ENCODE measurements at places on chromosomes 1 and 21.

DNA sequence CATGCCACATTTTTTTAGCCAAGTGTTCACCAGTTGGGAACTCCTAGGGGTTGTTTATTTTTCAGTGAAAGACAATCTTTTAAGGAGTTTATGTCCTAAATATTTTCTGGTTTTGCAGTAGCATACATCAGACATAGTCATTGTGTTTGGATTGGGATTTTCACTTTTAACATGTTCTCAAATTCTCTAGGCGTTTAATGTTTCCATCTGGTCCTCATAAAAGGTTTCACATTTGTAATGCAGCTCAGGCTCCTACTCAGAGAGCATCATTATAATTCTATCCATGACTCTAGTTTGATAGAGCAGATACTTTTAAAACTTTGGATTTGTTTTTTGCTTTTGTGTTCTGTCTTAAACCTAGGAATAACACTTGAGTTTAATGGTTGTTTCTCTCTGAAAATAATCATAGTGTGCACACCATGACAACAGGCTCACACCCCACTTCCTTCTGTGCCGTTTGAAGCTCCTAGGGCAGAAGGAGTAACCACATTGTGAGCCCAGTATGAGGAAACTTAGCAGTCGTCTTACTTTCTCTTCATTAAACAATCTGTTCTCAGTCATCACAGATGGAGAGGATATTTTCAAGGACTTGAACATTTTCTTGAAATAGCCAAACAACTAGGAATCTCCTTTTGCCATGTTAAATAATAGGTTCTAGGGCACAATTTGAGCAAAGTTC lies 219.6 kb downstream of the PDE4B start:
- DNase-seq = no peak

DNA sequence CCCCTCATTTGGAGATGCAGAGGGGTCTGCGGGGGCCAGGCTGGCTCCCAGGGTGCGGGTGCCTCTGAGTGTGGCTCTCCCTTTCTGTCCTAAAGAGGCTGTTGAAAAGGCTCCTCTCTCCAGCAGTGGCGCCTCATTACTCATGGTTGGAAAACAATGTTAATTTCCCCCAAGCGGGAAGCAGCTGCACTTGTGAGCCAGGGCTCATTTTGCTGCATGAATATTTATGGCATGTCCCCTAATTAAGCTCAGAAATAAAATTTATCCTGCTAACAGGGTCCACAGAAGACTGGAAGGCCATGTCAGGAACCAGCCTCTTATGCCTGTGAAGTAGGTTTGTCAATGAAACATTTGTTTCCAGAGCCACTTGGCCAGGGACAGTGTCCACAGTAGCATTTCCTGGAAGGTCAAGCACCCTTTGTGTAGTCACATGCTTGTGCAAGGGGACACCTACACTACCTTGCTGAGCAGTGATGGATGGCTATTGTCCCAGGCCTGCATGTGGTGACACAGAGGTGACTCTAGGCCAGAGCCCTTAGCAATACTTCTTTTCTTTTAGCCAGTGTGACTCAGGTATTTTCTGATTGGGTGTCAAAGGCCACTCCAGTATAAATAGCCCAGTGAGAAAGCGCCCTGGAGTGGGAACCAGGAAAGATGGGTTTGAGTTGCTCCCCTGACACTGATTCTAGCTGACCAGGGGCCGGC lies 259.0 kb downstream of the FOXD2 start:
- no peak for DNase-seq

DNA sequence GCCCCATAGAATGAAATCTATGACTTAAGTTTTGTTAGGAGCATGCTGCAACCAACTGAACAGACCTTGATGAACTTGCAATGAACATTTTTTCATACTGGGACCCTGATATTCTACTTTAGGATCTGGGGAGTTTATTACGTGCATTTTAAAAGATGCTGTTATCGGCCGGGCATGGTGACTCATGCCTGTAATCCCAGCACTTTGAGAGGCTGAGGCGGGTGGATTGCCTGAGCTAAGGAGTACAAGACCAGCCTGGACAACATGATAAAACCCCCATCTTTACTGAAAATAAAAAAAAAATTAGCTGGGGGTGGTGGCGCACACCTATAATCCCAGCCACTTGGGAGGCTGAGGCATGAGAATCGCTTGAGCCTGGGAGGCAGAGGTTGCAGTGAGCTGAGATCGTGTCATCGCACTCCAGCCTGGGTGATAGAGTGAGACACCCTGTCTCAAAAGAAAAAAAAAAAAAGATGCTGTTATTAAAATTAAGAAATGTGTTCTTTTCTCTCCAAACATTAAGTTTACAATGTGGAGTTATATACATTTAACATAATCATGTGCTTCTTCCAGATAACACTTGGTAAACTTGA lies 7.1 kb downstream of the MPZL1 start:
- DNase-seq = no peak

DNA sequence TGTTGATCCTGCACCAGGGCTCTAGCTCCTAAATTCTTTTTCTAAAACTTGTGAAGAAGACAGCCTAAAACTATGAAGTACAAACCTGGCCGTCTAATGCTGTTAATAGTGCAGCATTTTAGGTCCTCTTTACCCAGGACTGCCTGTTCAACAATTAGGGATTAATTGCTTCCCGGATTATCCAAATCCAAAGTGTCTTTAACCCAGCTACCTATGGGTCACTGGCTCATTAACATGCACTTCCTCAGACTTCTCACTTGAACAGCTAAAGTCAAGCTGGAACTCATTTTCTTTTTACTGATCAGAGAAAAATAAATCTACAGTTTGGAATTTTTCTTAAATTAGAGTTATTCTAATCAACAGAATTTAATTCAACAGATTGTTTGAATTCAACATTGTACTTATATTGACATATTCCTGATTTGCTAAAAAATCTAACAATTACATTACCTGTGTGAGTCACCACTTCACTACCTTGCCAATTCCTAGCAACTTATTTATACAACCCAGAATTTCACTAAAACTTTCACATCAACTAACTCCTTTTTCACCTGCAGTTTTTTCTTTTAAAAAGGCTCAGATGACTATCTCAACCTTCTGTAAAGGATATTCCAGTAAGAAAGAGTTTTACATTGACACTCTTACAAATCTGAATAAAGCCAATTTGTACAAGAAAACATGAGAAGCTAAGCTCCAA lies 3.3 kb downstream of the HNRNPU start:
- DNase-seq = no peak

- no peak for DNase-seq
These were observed 88.1 kb downstream of the BACH1 start for GRCh38 chr21:29386803-29387202.

GRCh38 chr1:161905269-161905884 lies 118.3 kb downstream of the OLFML2B start:
- DNase-seq = peak; percentile 16

GRCh38 chr1:32044234-32044633 lies 28.5 kb upstream of the TMEM39B start:
- no peak for DNase-seq

DNA sequence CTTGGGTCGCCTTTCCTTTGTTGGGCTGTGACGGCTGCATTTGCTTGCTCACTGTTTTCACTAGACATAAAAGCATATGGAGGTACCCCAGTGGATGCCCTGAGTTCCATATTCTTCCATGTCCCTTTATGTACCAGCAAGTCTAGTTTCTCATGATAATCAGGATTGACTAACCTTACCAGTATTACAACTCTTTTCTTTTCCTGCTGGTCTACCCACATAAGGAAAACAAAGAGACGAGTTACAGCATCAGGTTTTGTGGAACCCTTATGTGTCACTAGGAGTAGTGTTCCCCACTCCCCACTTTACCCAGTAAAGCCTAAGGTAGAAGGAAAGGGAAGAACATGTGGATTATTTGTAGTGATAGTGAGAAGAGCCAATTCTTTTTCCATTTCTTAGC lies 16.4 kb upstream of the CENPF start:
- no peak for DNase-seq

GRCh38 chr1:154810571-154810970 lies 59.5 kb downstream of the KCNN3 start:
- no peak for DNase-seq

- DNase-seq = no peak
These were observed 224.7 kb upstream of the FAM78B start for GRCh38 chr1:166391279-166392066.

- DNase-seq = no peak
These were observed 13.0 kb upstream of the LDLRAP1 start for GRCh38 chr1:25530186-25531081.

- DNase-seq = no peak
These were observed 24.0 kb downstream of the NSUN4 start for GRCh38 chr1:46364612-46365011.

DNA sequence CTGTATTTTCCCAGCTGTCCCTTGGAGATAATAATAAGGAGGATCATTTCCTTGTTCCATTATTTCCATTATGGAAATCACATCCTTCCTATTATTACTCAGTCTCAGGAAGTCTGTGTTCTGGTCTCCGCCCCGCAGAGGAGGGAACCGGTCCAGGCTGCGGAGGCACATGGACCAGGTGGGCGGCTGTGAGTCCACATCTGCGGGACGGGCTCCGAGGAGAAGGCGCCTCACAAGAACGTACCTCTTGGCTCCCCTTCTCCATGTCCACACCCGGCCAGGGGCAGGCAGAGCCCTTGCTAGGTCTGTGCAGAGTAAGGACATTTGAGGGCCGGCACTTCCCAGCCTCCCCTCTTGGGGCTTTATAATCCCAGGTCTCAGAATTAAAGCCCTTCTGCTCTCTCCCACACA lies 14.6 kb downstream of the RAB7B start:
- DNase-seq = no peak

DNA sequence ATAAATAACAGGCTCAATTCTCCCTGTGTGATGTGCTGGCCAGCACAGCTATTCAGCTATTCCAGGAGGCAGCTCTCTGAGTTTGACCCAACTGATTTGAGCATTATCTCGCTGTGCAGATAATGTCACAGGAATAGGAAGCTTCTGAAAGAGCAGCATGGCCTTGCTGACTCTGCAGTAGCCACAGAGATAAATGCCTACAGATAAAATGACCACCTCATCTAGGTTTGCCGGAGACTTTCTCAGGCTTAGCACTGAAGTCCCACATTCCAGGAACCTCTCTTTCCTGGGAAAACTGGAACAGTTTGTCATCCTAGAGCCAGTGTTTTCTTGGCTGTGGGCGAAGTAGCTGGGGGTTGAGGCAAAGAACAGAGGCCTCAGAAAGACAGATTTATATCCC lies 98.9 kb downstream of the MRPL39 start:
- no peak for DNase-seq

- DNase-seq = peak; percentile 65
These were observed 132.2 kb downstream of the ADSS2 start for GRCh38 chr1:244319283-244320132.

DNA sequence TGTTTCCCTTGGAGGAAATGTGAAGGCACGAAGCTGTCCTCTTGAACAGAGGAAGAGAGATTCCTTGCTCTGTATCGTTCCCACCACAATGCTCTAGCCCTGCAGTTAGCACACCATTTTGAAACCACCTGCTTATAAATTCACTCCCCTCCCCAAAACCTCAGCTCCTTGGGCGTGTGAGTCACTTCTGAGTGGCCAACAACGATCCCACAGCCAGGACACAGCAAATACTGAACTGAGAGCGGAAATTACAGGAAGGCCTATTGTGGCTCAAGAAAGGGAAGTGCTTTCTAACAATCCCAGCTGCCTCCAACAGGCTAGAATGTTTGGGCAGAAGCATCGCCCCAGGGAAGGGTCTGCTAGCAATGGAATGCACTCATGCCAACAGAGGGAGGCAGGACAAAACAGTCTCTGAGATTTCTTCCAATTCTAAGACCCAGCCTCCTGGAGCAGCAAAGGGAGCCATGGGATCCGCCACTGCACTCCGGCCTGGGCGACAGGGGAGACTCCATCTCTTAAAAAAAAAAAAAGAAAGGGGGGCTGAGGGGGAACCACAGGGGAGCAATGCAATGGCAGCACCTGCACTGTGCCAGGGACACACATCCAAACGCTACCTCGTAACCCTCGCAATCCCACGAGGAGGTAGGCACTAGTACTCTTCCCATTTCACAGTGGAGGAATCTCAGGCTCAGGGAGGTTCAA lies 1.9 kb downstream of the TMEM53 start:
- no peak for DNase-seq

DNA sequence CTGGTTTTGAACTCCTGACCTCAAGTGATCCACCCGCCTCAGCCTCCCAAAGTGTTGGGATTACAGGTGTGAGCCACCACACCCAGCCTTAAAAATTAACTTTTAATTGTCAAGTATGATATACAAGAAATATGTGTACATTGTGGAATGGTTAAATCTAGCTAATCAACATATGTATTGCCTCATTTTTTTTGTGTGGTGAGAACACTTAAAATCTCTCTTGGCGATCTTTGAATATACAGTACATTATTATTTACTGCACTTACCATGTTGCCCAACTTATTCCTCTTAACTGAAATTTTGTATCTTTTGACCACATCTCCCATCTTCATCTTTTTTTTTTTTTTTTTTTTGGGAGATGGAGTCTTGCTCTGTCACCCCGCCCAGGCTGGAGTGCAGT lies 23.3 kb downstream of the THRAP3 start:
- no peak for DNase-seq

DNA sequence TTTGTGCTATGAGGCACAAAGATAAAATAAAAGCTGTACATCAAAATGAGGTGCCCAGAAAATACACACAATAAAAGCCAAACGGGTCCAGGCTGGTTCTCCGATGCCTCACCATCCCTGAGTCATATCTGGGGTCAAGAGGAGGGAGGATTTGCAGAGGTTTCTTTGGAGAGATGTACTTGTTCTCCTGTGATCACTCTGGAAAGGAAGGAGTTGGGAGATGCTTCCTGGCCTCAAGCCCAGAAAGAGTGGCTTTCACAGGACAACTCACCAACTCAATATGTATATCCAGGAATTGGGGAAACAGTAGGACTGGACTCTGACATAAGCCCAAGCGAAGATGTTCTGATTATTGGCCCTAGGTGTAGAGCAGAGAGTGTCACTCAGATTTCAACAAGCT lies 51.9 kb downstream of the DIPK1A start:
- peak; percentile 69 for DNase-seq

- DNase-seq = no peak
These were observed 9.8 kb downstream of the PDZK1IP1 start for GRCh38 chr1:47179988-47180563.

DNA sequence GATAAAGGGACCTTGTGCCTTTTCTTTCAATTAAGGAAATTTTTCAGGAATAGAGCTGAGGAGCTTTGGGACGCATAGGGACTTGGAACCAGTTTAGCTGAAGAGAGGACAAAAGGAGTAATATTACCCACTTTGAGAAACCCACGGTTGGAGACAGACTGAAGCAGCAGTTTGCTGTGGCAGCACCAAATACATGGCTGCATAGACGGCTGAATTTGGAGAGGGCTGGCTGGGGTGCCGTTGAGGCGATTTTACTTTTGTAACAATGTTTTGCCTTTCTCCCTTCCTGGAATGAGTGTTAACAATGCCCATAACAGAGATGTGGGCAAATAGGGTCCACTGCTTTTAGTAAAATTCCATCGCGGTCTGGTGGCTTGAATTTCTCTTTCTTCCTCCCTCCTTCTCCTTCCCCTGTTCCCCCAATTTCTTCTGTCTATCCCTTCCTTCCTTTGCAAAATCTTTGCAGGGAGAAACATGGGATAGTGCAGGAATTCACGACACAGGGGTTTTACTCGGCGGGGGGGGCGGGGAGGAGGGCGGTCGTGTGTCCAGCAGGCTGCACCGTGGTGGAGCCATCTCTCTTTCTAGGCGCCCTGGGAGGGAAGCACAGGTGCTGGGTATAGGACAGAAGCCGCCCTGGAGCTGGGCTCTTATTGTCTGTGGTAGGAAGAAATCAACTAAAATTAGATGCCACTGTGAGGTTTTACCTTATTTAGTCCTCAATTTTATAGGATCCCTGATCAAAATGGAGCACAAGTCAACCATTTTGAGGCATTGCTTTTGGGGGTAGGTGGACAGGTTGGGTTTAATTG lies 6.8 kb downstream of the LHX4 start:
- DNase-seq = no peak
